Posterior vena cava (tissue), 2 donors: ENCODE measurements at places on chromosomes 4 and X. TPM values are rescaled to one million over a fixed set of nuclear protein-coding genes. Genes with fewer than 3 reads are reported as not detected.

GPR143 gene
- total RNA-seq = not detected

OPN1MW gene
- not detected for total RNA-seq

KDR gene
- 14.5 TPM for total RNA-seq

TEC gene
- 3.2 TPM for total RNA-seq

EDNRA gene
- 35.6 TPM for total RNA-seq

FHDC1 gene
- 2.4 TPM for total RNA-seq

ELOVL6 gene
- 6.1 TPM for total RNA-seq

DMD gene
- total RNA-seq = 139 TPM

UNC5C gene
- total RNA-seq = 9.2 TPM

SH3BGRL gene
- 227 TPM for total RNA-seq

GPR119 gene
- not detected for total RNA-seq

GRCh38 chr4:53234111-53234510, 131.8 kb downstream of the SCFD2 start:
- DNase-seq = no peak

- DNase-seq = no peak
Measured at GRCh38 chr4:78951862-78952472, 12.7 kb upstream of the PAQR3 start.

GRCh38 chr4:151166636-151167035, 67.2 kb downstream of the RPS3A start:
- no peak for DNase-seq

DNA sequence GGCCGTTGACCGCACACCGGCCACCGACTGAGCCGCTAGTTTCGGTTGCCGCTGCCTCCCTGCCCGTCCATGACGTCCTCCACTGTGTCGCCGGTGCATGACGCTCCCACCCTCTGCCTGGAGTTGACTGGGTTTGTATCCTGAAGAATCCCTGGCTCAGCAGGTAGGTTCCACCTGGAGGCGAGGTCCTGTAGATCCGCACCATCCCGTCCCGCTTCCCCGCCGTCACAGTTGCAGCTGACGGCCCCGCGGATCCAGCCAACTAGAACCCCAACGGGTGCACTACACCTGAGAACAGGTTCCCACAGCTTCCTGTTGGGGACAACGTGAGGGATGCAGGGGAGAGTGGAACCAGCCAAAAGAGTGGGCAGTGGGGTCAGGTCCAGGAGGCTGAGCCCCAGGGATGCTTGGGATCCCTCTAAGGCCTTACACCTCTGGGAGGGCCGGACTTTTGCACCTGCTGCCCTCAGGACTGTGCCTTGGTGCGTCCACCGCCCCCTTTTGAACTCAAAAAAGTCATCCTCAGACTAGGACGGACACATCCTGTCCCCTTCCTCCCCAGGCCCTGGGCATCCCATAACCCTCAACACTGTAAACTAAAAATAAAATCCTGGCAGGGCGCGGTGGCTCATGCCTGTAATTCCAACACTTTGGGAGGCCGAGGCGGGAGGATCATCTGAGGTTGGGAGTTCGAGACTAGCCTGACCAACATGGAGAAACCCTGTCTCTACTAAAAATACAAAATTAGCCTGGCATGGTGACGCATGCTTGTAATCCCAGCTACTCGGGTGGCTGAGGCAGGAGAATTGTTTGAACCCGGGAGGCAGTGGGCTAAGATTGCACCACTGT, 1.1 kb upstream of the SLBP start:
- no peak for DNase-seq

GRCh38 chrX:9337046-9337445, 127.8 kb upstream of the TBL1X start:
- no peak for DNase-seq

GRCh38 chrX:155966876-155967275, 30.6 kb upstream of the IL9R start:
- DNase-seq = no peak

DNA sequence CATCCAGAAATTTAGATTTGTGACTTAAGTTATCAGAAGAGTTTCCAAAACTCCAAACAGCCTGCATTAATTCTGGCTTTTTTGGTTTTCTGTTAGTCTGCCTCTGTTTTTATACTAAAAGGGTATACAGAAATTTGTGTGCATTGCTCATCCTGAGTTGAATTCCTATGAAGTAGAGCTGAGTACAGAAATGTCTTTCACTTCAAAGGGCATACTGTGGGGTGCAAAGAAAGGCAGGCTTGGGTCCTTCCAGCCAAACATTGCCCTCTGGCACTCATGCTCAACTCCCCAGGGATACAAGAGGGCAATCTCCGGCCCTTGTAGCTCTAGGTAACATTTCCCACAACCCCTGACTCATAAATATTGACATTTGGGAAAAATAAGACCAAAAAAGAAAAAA, 27.6 kb upstream of the TMEM184C start:
- DNase-seq = no peak

DNA sequence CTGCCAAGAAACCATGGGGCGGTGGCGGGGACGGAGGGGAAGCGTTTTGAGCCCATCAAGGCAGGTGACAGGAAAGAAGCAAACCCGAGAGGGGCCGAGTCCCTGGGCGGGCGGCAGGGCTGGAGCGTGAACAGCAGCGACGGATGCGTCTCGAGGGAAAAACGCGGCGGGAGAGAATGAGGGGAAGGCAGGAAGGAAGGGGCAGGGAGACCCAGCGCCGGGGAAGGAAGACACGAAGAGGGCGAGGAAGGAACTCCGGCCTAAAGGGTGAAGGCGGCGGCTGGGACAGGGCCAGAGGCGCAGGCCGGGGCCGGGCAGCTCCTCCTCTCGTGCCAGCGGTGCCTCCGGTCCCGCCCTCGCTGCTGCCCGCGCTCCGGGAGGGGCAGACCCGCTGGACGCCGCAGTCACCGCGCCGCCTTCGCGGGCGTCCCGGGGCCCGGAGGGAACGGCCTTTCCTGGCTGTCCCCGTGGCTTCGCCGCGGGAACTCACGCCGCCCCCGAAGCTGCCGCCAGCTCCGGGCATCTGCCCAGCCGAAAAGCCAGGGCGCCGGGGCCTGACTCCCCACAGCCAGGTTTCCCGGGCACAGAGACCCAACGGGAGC, 751 bp upstream of the RGS12 start:
- DNase-seq = peak; percentile 90

DNA sequence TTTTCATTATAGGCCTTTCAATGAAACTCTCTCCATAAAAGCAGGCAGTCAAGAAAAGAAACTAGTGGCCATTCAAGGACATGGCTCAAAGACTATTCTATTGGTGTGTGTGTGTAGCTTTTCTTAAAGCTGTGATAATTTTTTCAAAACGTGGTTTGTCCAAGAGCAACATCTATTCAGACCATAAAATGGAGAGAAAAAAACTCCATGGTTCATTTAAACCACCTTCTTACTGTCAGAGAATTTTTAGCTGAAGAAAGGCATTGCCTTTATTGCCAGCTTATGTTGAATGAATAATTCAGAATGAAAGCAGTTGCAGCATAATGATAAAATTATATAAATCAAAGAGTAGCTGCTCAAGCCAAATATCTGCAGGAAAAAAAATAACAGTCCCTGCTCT, 325.5 kb downstream of the PCDH18 start:
- DNase-seq = no peak

- no peak for DNase-seq
Measured at GRCh38 chrX:18929775-18930174, 54.1 kb downstream of the PHKA2 start.

DNA sequence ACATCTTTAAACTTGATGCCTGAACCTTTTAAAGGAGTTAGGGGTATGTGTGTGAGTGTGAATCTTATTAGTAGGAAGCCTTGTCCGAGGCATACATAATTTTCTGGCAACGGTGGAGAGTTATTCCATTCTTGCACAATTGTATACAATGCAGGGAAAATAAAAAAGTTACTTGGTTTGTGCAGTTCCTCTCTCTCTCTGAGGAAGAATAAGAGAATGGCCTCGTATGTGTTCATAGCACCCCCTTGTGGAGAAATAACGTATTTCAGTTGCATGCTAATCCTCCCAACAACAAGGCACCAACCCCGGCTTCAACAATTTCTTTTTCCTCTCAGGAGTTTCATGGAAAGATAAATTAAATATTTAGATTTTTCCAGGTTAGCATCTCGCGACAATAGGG, 33.7 kb upstream of the FGF13 start:
- no peak for DNase-seq

GRCh38 chrX:153945956-153946943, 1.8 kb upstream of the RENBP start:
- DNase-seq = no peak

DNA sequence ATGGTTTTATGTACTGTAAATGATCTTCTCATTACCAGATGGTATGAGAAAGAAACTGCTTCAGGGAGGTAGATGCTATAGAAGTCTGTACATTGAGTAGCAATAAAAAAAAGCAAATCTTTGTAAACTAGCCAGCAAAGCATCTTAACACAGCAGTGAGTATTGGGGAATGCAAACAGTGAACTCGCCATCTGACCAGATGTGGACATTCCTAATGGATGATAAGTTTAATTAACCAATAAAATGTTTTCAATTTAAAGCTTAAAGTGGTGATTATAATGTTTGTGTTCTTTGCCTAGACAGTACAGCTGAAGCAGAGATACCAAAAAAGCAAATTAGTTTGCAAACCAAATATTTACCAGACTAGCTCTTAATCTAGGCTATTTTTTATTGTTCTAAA, 1144.2 kb downstream of the FAT4 start:
- no peak for DNase-seq

DNA sequence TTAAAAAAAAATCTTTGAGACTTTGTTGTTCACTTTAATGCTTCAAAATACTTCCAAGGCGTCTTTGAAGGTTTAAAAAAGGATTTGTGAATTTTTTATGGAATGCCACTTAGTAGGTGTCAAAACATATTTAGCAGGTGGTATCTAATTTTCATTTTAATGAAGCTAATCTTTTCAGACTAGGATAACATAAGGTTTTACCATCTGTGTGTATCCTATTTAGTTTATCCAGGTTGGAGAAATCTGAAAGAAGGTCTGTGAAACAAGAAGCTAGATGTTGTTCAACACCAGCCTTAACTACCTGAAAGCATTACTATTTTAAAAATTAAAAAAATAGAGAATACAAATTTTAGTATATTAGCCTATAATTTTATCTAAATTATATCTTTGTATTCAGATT, 193.4 kb downstream of the GRID2 start:
- DNase-seq = no peak

DNA sequence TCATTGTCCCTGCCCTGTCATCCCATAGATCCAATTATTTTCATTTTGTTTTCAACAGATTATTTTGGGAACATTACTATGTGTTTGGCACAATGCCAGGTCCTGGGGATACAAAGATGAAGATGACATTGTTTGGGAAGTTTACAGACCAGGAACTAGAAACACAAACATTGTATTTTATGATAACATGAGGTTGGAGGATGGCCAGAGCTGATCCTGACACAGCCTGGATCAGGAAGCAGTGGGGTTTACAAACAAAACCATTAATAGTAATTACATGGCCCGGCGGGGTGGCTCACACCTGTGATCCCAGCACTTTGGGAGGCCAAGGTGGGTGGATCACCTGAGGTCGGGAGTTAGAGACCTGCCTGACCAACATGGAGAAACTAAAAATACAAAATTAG, 29.9 kb downstream of the CLRN2 start:
- no peak for DNase-seq

GRCh38 chr4:173135241-173135847, 33.3 kb upstream of the GALNT7 start:
- no peak for DNase-seq

- DNase-seq = no peak
Measured at GRCh38 chr4:4693258-4693657, 151.4 kb upstream of the STX18 start.

DNA sequence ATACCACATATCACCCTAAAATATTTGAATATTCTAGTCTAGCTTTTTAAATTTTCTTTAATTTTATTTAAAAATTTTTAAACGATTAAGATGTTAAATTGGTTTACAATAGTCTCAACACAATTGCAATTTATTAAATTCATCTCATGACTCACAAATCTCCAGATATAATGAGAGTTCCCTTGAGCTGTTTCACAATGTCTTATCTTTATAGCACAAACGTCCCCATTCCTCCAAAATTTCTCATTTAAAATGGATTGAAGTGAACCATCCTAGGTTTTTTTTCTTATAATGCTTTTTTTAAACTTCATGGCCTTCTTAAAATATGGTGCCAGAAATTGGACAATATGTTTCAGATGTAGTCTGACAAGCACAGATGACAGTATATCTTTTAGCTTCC, 204.4 kb downstream of the GABRB1 start:
- no peak for DNase-seq

DNA sequence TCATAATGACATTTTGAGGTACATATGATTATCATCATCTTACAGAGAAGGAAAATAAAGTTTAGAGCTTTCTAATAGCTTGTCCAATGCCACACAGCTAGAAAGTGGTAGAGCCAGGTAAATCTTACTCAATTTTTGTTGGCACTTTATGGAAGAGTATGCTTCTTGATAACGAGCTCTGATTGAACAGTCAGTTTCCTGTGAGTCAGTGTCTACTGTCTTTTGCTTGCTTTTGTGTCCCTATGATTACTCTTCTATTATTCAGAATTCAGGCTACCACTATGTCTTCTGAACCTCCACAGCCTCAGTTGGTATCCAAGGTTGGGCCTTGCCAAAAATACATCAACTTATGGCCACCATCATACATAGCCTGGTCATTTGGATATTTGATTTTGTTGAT, 2.6 kb downstream of the FAAH2 start:
- no peak for DNase-seq

DNA sequence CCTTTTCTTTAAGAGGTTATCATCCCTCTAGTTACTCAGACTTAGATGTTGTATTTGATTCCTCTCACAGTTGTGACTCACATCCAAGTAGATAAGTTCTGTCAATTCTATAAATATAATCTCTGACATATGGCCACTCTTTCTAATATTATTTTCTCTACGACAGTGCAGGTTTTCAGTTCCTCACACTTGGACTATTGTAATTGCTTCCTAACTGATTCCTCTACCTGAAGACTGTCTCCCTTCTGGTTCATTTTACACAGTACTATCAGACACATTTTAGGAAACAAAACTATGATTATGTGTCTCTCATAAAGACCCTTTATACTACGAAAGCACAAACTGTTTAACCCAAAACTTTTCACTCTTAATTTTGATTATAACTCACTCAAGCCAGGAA, 31.3 kb upstream of the GNRHR start:
- no peak for DNase-seq

- DNase-seq = no peak
Measured at GRCh38 chr4:156475322-156475721, 496.3 kb downstream of the PDGFC start.

DNA sequence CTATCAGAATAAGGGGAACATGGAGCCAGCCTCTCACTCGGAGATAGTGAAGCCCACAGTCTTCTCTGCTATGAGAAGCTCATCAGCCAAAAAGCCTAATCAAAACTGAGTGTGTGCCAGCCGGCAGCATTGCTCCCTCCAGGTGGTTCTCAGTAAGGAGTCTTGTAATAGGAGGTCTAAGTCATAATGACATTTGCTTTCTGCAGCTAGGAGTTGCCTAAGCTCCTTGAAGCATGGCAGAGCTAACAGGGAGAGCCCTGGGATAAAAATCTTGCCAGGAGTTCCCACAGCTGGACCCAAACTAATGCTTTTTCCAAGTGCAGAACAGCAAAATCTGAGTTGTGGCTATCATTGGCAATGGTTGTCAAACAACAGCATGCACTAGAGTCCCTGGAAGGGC, 245.2 kb downstream of the SPATA18 start:
- DNase-seq = no peak

GRCh38 chr4:184237612-184238011, 19.9 kb upstream of the ENPP6 start:
- DNase-seq = no peak
